ENCODE measurements at places on chromosomes 4 and X.

GRCh38 chr4:110087070-110087708 is 111.2 kb downstream of the ELOVL6 start:
- DNase-seq, result no peak

- DNase-seq, result no peak
These were observed 105.3 kb downstream of the CPZ start for GRCh38 chr4:8697826-8698225.

DNA sequence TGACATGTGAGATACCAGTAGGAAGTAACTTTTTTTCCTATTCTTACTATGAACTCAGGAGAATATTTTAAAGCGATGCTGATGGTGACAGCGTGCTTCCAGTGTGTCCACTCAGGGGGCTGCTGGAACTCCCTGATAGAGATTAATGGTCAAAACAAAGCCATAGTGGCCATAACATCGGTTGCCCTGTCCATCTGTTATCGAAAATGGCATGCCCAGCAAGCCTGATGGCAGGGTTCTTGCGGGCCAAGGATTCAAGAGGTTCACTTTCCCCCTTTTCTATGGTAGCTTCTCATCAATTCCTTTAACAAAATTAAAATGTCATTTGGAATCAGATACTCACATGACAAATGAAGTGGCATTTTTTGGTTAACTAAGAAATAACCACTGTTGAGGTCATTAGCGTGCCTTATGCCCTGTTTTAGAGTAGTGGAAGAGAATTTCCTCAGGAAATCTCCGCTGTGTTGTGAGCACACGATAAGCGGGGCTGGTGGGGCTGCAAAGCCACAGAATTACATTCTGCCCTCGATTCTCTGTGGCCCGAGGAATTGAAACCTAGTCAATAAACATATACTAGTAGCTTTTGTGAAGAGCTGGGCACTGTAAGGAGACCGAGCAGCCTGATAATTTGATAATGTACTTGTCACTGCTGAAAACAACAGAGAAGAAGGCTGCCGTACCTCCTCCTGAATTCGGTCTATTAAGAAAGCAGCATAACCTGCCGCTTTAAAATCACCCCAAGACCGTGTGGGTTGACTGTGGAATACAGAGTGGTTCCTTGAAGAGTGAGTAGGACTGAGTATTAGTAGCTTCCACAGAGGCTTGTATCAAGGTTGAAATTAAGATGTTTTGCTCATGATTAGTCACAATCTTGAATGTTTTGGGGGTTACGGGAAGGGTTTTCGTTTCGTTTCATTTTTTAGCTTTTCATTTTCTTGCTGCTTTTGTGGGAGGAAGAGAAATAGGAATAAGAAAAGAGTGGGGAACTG is 46.7 kb downstream of the PTCHD1 start:
- no peak for DNase-seq

DNA sequence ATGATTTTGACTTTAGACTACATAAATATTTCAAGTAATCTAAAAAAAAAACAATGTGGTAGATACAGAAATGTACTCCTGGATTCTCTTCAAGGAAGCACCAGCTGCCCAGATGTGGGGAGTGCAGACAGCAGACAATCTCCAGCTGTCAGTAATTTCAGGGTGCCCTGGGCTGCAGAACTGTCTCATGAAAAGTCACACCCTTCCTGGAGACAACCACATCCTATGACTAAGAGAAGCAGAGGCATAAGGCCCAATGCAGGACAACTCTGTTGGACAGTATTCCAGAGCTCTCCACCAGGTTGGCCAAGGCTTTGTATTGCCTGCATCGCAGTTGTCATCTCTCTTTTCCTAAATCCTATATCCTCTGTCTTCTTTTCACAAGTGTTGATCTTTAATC is 34.4 kb upstream of the BLTP1 start:
- no peak for DNase-seq

DNA sequence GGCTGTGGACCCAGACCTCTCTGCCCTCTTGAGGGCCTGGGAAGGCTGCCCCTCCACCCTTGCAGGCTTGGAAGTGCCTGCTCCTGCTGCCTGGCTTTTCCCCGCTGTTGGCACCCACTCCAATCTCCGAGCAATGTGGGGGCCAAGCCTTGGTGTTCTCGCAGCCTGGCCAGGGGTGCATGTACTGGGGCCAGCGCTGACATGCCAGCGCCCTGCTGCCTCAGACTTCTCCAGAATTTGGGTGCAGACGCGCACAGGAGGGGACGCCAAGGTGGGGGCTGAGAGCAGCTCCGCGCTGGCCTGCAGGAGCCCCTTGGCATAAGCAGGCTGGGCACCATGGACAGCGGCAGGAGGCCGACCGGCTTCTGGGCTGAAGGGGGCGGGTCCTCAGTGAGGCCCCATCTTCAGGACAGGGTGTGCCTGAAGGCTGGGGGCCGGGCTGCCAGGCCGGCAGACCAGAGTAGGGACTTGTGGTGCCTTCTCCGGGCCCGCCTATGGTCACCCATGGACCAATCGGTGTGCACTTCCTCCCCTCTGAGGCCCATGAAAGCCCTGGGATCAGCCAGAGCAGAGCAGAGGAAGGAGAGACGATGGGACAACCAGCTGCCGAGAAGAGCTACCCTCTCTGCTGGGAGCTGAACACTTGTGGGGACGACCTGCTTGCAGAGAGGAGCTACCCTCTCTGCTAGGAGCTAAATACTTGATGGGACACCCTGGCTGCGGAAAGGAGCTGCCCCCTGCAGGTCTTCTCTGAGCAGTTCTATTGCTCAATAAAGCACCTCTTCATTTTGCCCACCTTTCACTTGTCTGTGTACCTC is 118.3 kb downstream of the DNAAF6 start:
- DNase-seq, result no peak

GRCh38 chr4:174324725-174325124 is 41.0 kb downstream of the CEP44 start:
- no peak for DNase-seq

DNA sequence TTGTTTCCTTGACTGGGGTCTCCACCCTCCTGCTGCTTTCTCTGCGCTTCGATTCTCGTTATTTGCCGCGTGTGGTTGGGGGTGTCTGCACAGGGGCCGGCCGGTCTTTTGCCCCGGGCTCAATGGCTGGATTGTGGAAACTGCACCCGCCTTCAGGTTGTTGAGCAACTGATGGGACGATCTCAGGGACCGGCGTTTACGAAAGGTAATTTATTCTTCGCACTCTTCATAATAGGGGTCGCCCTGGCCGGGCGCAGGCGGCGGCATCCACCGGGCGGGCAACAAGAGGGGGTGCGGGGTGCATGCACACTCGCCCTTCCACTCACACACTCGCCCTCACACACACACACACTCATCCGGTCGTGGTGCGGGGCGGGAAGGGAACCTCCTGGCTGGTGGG is 1.4 kb downstream of the ADGRL3 start:
- DNase-seq, result no peak

DNA sequence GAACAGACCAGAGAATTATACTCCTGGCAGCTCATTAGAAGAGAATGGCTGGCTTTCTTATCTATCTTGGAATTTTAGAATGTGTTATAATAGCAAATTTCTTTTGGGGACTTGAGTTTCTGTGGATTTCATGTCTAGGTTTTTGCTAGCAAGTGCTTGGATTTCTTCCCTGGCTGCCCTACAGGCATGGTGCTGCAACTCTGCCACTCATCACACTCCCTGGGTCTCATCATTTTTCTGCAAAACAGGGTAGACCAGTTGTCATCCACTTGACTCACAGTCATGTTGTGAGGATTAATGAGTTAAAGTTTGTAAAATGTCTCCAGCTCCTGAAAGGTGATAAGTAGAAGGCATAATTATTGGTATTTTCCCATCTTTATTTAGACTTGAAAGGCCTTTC is 60.7 kb upstream of the LCORL start:
- DNase-seq, result no peak

- no peak for DNase-seq
These were observed 30.2 kb upstream of the PRSS48 start for GRCh38 chr4:151246742-151247141.

DNA sequence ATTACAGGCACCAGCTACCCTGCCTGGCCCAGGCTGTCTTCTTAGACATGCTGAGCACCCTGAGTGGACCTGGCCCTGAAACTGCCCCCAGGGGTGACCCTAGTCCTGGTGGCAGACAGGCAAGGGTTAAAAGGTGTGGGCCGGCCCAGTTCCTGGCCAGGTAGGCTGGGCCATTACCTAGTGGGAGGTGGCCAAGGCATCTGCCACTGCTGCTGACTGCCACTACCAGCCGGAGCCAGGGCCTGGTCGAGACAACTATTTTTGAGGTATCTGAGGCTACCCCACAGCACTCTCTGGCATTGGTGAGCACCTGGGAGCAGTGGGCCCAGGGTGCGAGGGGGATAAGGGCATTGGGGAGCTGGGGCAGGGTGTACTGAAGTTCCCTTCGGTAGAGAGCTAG is at the start of gene CCDC120:
Gene CCDC120 (plus strand): TSS at position 206 of the 400 bp plus-strand sequence. CDS start 3,043 bp downstream, outside the sequence.
- no peak for DNase-seq

GRCh38 chr4:173698557-173699262 is 168.7 kb upstream of the HAND2 start:
- DNase-seq, result no peak

DNA sequence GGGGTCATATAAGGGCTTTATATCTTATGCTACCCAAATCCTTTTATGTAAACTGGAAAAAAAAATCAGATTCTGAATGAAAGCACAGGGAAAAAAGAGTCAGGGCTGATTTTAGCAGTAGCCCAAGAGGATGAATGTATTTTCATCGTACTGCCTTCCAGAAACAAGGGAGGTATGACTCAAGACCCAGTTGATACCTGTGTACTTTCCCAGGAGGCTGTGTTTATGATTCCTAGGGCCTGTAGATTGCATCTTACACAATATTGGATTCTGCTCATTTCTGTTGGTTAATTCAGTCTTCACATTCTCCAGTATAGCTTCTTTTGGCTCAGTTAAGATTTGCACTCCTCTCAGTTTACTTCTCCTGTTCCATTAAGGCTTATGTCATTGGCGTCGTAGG is 127.9 kb upstream of the LIMCH1 start:
- no peak for DNase-seq

- no peak for DNase-seq
These were observed 408.4 kb upstream of the EMCN start for GRCh38 chr4:100926039-100926717.

DNA sequence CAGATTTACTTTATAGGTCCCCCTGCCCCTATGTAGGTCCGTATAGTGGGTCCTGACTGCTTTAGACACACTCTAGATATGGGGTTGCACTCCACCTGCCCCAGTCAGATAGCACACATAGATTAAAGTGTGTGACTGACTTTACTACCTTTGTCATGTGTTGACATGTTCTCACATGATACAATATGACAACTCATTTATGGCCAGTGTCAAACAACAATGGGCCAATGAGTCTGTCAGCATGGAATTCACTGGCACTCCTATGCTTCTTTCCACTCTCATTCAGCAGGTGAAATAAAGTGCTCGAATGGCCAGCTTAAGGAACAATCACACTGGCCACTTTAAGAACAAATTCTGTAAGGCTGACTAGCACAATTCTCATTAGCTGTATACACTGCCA is 23.8 kb upstream of the FMR1NB start:
- DNase-seq, result no peak

GRCh38 chrX:155094468-155095061 is 23.3 kb downstream of the BRCC3 start:
- DNase-seq, result no peak

DNA sequence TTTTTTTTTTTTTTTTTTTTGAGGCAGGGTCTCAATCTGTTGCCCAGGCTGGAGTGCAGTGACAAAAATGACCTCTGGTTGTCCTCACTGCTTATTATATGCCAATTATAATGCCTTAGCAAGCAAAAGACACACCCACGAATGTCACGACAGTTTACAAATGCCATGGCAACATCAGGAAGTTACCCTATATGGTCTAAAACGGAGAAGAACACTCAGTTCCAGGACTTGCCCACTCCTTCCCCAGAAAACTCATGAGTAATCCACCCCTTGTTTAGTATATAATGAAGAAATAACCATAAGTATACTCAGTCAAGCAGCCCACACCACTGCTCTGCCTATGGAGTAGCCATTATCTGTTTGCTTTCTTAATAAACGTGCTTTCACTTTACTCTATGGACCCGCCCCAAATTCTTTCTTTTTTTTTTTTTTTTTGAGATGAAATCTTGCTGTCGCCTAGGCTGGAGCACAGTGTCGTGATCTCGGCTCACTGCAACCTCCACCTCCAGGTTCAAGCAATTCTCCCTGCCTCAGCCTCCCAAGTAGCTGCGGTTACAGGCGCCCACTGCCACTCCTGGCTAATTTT is 106.2 kb downstream of the SMIM20 start:
- DNase-seq, result no peak

GRCh38 chr4:123661080-123661737 is 264.6 kb downstream of the SPRY1 start:
- DNase-seq, result no peak

DNA sequence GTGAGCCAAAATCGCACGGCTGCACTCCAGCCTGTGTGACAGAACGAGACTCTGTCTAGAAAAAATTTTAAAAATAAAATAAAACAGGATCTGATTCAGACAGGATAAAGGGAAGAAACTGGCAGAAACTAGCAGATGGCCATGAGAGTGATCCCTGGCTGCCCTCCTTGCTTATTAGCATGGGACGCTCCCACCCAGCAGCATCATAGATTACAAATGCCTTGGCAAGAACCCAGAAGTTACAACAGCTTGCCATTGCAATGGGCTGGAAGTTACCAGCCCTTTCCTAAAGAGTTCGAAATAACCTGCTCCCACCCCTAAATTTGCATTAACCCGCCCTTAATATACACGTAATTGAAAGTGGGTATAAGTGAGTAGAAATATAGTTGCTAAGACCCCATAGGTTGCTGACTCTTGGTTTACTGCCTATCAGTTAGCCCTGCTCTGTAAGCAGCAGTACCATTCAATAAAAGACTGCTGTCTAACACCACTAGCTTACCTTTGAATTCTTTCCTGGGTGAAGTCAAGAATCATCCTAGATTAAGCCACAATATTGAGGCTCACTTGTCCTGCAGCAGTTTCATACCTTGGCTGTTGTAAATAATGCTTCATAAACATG is 9.1 kb upstream of the XAGE2 start:
- no peak for DNase-seq

DNA sequence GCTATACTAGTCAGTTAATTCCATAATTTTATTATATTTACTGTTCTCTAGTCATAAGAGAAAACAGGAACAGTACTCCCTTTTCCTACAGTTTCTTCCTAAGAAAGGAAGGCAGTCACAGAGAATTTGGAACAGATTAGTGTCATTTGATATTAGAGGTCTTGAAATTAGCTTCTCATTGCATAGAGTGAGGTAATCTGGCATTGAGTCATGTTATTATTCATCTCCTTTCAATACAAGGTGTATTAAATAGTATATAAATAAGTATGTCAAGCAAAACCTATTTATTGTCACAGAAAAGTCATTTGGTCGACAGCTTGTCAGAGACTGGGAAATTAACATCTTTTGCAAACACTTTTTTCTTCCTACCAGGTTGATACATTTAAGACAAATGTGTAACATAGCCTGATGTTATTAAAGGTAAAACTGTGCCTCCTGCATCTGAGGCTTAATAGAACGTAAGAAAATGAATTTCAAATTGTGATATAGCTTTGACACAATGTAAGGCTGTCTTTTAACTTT is 753.1 kb upstream of the FRG1 start:
- DNase-seq, result no peak

- no peak for DNase-seq
These were observed 49.5 kb downstream of the SHOX start for GRCh38 chrX:680062-680461.
